ENCODE measurements at places on chromosomes 3 and 15.

DNA sequence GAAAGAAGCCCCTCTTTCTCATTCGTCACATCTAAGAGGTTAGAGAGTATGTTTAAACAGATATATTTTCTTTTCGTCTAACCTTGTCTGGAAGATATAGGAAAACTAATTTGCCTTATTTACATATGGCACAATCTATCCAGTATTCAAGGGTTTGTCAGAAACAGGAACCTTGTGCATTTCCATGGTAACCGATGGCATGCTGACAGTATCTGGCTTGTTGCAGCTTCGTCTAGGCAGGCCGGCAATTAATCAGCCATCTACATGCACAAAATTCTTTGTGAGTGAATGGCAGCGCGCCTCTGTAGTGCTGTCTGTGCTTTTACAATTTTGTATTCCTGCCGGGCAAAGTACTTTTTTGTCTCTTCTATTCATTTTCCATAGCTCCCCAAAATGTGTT is 294.0 kb upstream of the SOX2 start:
- peak; percentile 73 for DNase-seq

DNA sequence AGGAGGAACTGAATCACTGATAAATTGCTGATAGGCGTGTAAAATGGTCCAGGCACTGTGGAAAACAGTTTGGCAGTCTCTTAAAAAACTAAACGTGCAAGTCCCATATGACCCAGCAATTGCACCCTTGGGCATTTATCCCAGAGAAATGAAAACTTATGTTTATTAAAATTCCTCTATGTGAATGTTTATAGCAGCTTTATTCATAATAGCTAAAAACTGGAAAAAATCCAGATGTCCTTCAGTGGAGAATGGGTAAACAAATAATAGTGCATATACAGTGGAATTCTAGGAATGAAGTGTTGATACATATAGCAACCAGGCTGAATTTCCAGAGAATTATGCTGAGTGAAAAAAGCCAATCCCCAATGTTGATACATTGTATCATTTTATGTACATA is 482.2 kb upstream of the PDZRN3 start:
- no peak for DNase-seq

DNA sequence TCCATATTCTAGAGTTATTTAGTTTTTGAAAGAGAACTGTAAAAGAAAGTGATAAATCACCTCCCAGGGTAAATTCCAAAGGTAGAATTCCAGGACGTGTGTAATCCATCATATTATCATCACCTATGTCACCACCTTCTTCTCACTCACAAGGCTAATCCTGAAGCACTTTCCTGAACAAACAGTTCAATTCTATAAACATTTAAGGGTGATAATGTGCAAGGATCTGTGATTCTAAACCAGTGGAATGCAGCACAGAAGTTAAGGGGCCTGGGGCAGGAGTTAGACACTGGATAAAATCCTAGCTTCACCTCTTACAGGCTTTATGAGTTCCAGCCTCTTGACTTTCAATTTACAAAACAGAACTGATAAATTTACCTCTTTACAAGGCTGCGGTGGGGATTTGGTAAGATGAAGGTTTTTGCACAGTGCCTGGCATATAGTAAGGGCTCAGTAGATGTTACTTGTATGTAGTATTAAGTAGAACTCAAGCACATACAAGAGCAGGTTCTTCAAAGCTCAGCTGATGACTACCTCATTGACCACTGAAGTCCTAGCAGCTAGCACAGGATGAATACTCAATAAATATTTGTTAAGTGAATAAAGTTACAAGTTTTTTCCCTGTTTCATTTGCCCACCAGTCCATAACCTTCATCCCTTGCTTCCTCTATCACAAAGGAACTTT is 47.3 kb upstream of the CCDC80 start:
- DNase-seq = no peak

DNA sequence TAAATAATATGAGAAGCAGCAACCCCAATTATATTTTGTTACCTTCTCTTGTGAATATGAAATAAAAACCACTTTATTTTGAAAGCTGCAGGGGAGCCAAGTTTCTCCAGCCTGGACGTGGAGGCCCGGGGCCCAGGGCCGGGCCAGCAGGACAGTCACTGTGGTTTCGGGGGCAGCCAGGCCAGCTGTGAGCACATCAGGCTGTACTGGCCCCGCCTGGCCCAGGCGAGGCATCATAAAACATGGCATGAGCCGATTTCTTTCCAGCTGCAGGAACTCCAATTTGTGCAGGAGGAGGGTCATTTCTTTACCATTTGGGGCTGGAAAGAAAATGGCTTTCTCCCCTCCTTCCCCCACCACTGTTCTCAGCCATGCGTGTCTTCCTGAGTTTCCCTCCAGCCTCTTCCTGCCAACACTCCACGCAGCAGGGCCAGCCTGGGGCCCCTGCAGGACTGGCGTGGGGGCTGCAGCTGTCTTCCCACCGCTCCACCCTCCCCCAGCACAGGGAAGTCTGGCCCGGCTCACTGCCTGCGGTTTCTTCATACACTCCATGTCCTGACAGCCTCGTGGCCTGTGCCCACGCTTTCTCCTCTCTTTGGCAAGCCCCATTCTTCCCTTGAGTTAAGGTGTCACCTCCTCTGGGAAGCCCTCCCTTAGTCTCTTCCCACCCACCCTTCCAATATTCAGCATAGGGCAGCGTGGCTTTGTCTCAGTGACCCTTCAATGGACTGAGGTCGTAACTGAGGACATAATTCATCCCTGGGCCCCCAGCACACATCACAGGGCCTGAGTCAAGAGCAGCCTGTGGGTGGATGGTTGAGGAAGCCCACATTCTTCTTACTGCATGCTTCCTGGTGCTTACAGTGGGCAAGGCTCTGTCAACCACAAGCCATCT is 135.8 kb downstream of the CHSY1 start:
- DNase-seq = no peak

DNA sequence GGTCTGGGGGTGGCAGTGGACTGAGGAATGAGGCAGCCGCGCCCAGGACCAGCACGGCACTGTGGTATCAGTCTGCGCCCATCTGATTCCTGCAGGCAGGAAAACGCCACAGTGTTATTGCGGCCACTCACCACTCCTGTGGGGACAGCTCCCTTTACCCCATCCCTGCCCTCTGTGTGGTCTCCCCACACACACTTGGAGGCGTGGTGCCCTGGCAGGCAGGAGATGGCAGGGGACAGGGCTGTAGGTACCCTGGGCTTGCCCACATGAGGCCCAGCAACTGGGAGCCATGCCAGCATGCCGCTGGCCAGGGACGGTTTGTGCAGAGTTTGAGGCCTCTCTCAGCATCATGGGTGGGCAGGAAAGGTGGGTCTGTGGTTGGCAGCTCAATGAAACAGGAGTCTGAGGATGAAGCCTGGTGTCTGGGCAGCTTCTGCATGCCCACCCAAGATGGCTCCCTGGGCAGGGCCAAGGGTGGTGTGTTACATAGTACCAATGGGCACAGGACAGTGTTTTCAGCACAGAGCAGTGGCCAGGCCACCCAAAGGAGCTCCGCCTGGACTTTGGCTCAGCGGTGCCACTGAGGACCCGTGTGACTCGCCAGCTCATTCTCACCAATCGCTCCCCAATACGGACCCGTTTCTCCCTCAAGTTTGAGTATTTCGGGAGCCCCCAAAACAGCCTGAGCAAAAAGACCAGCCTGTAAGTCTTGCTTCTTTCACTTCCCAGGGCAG is 27.2 kb downstream of the ACAA1 start:
- no peak for DNase-seq

GRCh38 chr3:65246561-65246960 is 558.8 kb upstream of the ADAMTS9 start:
- DNase-seq = no peak

DNA sequence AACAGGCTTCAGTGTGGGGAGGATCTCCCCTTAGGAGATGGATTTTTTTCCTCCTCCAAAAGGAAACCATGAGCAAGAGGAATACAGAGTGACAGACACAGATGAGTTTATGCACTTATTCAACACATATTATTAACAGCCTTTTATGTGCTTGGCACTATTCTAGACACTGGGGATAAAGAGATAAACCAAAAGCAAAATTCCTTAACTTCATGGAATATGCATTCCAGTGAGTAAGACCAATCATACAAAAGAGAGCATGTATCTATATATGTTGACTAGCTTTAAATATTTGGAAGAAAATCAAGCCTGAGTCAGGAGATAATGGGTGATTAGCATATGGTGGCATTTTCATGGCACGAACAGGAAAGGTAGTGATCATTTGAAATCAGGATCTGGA is 284.4 kb upstream of the RASGRP1 start:
- no peak for DNase-seq

- no peak for DNase-seq
Measured at GRCh38 chr3:14539384-14539741, 779 bp downstream of the GRIP2 start.

GRCh38 chr3:197542741-197543454 is 12.9 kb downstream of the BDH1 start:
- no peak for DNase-seq

DNA sequence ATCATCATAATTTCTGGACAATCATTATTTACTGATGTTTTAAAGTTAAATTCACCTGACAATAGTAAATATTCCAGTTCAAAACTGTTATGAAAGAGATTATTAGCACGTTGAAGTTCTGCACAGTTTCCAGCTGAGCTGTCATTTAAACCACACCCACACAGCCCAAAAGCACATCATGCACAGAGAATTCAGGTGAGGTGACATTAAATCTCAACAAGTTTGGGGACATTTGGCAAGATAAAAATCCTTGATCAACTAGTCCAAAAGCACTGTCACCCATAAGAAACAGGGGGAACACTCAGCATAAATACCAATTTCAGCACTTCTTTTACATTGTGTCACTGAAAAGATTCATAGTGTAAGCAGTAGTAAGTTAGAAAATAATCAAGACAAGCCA is 6.9 kb downstream of the NCEH1 start:
- no peak for DNase-seq

- DNase-seq = no peak
Measured at GRCh38 chr3:105388176-105388575, 21.5 kb downstream of the ALCAM start.

GRCh38 chr3:159788291-159788690 is 200.3 kb upstream of the IL12A start:
- DNase-seq = no peak

- DNase-seq = no peak
Measured at GRCh38 chr3:14319654-14320182, 82.7 kb upstream of the SLC6A6 start.

DNA sequence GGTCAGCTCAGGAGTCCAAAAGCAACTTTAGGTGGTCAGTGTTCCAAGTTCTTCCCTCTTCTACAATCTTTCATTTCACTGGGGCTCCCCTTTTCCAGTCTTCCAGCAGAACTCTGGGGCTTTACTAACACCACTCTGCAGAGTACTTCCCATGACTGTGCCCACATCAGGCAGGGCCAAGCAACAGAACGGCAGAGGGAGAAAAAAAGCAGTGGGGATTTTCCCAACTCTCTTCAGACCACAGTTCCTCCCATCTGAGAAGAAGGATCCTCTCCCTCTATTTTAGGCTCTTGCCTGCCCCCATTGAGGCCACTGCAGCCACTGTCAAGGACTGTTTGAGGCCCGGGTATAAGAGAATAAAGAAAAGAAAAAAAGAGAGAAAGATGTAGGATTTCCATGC is 70.7 kb downstream of the TTBK2 start:
- DNase-seq = no peak

- DNase-seq = peak; percentile 14
Measured at GRCh38 chr15:51281368-51281967, 56.9 kb downstream of the CYP19A1 start.

GRCh38 chr3:186613637-186614265 is 891 bp downstream of the AHSG start:
- DNase-seq = no peak

DNA sequence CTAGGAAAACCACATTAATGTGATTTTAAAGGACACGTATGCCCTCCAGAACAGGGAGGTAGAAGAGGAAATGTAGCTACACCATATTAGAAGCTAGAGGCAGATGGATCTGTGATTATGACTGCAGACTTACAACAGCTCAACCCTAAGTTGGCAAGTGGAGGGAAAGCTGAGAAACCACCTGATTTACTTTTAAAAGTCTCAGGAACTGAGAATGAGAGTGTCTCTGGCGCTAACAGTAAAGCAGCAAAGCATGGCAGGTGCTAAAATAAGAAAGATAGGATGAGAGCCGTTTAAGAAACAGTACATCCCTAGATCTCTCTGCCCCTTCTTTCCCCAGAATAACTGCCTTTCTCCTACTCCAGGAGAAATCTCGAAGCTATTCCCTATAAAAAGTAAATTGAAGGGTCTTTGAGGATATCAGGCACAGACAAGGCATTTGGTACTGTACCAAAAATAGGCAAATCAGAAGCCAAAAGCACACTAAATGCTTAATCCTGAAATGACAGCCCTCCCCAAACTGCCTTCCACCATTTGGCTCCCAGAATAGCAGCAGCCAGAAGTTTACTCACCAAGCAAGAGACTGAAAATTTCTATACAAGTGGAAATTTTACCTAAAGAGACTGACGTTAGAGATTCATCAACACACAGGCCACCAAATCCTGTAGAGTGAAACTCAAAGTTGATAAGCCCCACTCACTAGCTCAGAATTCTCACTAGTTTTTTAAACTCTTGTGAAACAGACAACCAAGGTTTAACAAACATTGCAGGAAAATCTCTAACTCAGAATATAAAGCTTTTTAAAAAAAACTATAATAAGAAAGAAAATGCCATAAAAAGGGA is 34.3 kb upstream of the PARP14 start:
- DNase-seq = no peak

GRCh38 chr15:101608201-101608600 is 44.0 kb downstream of the TM2D3 start:
- DNase-seq = no peak

DNA sequence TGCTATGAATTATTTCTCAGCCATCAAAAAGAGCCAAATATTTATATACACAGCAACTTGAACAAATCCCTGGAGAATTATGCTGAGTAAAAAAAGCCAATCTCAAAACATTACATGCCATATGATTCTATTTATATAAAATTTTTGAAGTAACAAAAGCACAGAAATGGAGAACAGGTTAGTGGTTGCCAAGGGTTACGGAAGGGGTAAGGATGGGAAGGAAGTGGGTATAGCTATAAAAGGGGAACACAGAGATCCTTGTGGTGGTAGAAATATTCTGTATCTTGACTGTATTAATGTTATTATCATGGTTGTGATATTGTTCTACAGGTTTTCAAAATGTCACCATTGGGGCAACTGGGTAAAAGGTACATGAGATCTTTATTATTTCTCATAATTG is 62.3 kb upstream of the ASB14 start:
- DNase-seq = no peak

- DNase-seq = no peak
Measured at GRCh38 chr3:120767106-120767505, 24.6 kb downstream of the GTF2E1 start.

GRCh38 chr15:62665449-62665848 is 377.1 kb upstream of the TPM1 start:
- DNase-seq = no peak

Measured in NCI-H1105 treated with DMSO at 0.1 percent for 48 hours (cell line).